ENCODE measurements at places on chromosomes 7 and 10.

DNA sequence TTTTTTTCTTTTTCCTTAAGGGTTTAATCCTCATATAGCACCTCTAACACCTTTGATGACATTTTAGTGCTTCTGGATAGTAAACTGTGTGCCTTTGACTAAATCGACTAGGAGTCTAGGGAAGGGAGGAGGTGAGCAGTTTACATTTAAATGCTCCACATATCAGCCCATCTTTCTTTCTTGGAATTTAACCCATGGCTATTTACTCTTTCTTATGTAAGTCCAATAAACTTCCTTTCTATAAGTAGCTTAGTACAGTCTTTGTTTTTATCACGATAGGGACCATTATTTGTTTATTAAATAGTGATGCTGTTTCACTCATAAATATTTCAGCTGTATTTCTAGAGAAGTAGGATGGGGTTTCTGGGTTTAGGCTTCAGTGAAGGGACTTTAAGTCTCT, 669.9 kb downstream of the AUTS2 start:
- DNase-seq: no peak

DNA sequence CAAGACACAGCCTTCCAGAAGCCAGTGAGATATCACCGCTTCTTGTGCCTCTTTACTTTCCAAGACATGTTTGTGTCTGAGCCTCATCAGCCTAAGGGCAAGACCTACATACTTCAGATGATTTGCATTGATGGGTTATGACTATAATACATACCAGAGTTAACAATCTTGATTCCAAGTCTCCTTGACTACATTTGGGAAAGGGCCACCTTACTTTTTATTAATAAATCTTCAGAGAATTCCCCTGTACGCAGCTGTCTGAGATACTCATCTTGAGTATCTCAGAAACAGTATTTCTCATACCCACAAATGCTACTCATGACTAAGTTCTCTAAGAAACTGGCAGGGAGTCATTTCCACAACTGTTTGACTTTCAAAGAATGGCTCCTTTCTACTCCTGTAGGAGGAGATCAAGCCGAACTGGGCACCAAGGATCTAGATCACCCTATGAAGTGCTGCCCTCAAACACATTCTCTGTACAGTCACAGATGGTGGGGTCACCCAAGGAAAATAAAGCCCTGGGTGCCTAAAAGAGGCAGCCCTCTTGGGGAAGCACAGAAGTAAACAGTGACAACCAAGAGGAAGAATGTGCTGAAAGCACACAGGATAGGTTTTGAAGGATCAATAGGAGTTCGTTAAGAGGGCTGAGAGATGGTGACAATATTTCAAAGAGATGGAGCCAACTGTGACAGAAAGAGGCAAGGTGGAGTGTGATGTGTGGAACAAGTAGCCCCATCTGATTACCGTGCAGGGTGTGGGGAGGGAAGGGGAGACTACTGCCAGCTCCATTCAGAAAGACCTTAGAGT, 138.9 kb downstream of the JAZF1 start:
- peak; percentile 10 for DNase-seq

GRCh38 chr10:78702186-78702585, 366.6 kb upstream of the ZMIZ1 start:
- no peak for DNase-seq

DNA sequence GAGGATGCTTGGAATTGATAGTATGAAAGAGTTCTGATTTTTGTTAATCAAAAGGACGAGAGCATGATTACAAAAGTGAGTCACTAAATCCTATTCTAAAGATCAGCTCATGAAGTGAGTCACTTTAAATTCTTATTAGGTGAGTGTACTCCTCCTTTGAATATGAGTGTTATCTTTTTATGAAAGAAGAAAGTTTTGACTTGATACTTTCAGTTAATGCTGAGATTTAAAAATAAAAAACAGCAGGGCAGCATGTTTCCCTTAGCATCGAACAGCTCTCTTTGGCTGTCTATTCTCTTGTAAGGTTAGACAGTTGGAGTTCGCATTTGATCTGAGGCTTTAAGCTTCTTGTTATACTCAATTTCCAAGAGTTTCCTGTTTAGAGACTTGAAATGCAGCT, 222.0 kb downstream of the TWIST1 start:
- no peak for DNase-seq

DNA sequence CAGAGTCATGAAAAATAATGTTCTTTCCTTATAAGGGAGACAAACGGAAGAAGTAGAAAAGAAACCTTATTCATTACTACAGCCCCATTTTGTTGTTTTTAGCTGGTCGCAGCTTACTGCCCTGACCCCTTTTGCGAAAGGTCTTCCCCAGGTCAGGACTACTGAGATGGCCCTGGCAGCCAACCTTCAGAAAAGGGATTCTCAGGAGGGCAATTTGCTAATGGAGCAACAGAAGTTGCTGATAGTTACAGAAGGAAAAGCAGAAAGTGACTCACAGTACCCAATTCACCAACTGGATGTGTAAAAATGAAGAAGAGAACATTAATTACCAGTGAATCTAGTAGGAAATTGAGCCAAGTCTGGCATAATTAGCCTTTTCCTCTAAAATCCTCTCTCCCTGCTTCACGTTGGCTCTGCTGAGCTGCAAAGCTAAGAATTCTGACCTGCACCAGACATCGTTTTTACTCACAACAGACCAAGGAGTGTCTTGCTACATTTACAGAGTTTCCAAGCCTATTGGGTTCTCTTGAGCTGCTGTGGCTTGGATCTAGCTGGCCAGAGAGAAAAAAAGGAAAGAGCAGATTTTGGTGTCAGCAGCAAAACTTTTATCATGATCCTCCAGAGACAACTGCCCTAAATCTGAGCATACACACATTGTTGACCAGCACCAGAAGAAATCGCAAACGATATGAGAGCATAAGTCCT, 499.9 kb upstream of the FZD8 start:
- no peak for DNase-seq

DNA sequence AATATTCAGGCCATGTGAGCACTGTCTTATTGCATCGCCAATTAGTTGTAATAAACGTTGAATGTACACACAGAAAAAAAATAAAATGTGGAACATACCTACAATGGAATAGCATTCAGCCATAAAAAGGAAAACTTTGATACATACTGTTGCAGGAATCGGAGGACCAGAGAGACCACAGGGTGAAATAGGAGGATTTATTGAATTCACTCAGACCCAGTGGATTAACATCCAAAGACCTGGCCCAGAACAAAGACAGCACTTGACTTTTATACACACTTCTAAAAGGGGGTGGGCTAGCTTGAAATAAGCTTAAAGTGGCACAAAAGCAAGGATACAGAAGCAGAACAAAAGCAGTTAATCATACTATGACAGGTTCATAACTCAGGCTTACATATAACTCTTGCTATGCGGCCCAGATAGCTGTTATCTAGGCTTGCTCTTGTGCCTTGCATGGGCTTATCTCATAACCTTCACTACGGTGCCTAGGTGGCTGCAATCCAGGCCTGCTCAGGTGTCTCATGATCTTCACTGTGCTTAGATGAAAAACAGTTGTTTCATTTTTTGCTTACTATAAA, 292.2 kb upstream of the TAC1 start:
- DNase-seq: no peak

DNA sequence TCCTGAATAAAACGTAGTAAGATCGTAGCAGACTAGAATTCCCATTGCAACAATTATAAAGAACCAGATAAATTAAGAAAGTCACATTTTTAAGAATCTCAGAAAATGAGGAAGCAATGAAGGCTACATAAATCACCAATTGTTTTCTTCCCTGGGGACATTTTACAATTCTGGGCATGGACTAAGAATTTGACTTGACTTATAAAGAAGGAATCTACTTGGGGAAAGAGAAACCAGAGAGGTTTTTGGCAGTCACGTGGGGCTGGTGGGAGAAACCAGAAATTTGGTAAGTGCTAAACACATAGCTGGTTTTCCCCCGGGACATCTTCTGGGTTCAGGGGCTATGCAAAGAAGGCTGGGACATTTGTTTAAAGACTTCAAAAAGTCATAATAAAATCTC, 109.8 kb upstream of the IL6 start:
- DNase-seq: no peak

DNA sequence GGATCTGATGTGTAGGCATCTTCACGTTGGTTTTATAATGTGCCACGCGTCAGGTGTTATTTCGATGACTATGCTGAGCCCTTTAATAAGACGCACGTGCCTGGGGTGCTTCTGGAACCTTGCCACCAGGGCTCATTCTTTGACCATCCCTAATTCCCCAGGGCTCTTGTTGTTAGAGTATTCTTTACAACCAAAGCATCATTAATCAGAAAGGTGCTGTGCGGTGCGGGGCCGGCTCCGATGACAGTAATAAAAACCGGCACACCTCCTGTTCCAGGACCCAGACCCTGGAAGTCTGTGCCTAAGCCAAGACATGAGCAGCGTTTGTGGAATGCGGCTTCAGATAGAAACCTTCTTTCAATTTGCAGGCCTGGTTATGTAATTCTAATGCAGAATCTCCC, 58.4 kb downstream of the MGMT start:
- no peak for DNase-seq

- no peak for DNase-seq
Measured at GRCh38 chr10:110409926-110410325, 87.8 kb upstream of the DUSP5 start.

GRCh38 chr10:79404231-79404609, 41.2 kb downstream of the ZCCHC24 start:
- DNase-seq: no peak

DNA sequence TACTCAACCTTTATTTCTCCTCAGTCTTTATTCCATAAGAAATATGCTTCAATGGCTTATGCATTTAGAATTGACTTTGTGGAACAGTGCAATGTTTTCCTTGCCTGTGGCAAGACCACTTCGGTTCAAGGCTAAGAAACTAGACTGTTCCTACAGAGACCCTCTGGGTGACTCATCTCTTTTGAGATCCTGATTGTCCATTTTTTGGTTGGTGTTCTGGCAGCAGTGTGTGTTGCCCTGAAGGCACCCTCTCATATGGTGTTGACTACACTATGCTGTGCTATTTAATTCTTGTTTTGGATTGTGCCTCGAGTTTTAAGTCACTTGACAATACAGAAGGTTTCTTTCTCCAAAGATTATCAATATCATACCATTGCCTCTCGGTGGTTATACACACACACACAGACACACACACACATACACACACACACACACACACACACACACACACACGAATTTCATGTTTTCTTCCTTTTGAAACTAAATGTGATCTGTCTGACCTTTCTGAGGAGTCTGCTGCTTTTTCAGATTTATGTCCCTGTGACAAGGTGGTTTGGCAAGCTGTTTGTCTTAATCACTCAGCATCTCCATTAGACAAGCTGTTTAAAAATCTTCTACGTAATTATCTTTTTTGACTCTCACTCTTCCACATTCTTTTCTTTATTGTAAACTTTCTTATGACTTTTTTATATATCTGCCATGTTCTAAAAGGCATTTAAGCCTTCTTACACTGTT, 187.2 kb downstream of the VTI1A start:
- no peak for DNase-seq

GRCh38 chr10:80199828-80200227, 5.5 kb downstream of the ANXA11 start:
- DNase-seq: no peak

GRCh38 chr10:60237977-60238758, 151.5 kb downstream of the ANK3 start:
- DNase-seq: no peak

GRCh38 chr7:15462721-15463389, 99.0 kb downstream of the AGMO start:
- no peak for DNase-seq

DNA sequence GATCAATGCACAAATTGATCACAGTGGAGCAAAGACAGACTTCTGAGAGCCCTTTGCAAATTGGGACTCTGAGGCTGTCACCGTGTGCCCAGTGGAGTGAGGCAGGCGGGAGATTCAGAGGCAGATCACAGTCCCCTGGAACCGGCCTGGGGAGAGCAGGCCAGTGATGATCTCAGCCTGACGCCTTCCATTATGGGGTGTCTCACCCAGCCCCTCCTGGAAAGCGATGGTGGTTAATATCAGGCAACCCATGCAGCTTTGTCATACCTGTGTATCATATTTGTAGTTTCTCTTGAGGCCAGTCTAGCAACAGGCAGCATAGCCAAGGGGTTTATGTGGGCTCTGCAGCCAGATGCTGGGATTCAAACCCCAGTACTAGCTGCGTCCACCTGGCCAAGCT, 147.8 kb downstream of the EMX2 start:
- no peak for DNase-seq

DNA sequence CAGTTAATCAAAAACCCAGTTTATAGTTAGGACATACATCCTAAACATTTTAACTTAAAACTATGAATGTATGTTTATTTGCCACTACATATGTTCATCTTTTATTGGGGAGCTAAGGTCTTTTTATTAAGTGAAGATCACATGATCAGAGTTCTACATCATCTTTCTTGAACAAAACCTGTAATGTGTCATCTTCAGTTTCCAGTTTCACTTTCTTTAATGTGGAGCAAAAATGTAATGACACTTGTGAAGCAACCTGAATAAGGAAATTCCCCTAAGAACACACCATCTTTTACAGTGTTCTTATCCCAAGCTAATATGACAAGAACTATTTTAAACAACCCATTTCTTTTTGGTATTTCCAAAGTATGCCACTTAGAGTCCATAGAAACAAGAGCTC, 166.7 kb upstream of the BET1 start:
- no peak for DNase-seq

DNA sequence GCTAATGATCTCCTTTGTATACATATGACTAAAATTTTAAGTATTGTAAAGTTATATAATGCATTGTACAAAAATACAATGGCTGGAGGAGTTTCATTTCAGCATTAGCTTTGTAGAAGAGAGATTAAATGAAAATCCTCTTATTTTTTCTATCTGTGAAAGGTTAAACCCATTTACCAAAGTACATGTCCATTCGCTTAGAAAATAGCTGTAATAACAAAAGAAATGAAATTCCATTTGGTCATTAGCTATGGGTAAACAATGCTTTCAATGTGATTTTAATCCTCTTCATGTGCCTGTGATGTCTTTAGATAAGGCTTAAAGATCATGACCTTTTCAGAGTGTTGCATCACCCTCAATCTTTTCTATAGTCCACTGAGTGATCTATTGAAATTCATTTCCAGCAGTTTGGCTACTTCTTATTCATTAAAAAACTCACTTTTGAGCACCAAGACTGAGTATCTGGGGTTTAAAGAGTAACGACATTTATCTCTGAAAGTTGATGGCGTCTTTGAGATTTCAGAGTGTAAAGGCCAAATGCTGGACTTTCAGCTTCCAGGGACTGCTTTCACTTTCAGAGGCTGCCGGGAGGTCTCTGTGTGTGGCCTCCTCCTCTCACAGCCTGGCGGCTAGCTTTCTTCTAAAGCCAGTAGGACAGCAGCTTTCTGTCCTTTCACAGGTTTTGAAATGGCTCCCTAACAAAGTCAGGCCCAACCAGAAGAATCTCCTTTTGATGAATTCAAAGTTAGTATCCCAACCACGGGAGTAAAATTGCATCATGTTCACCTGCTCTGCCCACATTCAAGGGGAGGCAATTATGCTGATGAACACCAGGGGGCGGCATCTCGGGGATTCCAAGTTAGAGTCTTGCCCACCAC, 701.4 kb upstream of the COBL start:
- DNase-seq: no peak

GRCh38 chr10:3428826-3429225, 256.2 kb upstream of the PITRM1 start:
- no peak for DNase-seq

- DNase-seq: peak; percentile 51
Measured at GRCh38 chr7:44534501-44534900, 6.6 kb downstream of the NPC1L1 start.
